ENCODE measurements at places on chromosomes 12 and 14.

DNA sequence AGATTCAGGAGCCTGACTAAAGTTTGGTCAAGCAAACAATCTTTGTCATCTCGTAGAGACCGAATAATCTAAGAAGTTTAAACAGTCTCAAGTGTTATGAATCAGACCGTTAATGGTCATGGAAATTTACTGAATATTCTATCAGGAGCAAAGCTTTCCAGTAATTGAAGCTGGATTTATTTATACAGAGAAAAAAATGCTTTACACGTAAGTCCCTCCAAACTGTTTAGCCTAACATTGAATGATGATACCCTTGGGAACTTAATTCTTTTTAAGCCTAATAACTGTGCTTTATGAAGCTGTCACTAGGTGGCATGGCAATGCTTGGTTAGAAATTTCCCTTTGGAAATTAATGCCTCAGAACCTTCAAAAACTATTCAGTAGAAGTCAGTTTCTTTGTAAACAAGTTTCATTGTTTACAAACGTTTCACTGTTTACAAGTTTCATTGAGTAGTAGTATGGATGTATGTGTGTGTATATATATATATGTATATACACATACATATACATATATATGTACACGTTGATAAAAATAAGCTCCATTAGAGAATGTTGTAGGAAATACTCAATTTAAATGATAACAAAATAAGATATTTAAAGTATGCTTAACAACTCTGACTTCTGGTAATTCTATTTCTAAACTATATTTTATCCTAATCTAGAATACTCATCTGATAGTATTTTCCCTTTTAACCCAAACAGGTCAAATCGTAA is 32.1 kb downstream of the DEPDC4 start:
- no peak for DNase-seq

- DNase-seq, result no peak
Measured at GRCh38 chr12:101823891-101824290, 6.9 kb downstream of the GNPTAB start.

- DNase-seq, result no peak
Measured at GRCh38 chr12:41174602-41175001, 13.5 kb upstream of the PDZRN4 start.

DNA sequence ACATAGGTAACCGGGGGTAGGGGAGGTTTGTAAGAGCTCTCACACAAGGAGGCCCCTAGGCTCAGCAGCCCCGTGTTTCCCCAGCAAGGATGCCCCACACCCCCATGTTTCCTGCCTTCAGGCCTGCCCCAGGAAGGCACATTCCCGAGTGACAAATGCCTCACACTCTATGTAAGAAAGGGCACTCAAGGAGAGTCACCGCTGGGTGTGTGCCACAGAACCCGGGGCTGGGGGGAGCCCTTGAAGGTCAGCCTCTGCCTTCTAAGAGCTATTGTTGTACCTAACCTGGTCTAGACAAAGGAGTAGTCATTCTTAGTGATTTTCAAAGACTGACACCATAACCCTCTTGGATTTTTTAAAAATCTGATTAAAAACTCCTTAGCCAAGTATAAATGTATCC is 333.6 kb downstream of the DPF3 start:
- DNase-seq, result no peak

GRCh38 chr12:99284161-99284560 is 363.4 kb upstream of the GARIN6 start:
- no peak for DNase-seq

- no peak for DNase-seq
Measured at GRCh38 chr12:90832427-90832826, 122.5 kb downstream of the CCER1 start.

GRCh38 chr12:28872654-28873268 is 276.3 kb upstream of the FAR2 start:
- peak; percentile 3 for DNase-seq

DNA sequence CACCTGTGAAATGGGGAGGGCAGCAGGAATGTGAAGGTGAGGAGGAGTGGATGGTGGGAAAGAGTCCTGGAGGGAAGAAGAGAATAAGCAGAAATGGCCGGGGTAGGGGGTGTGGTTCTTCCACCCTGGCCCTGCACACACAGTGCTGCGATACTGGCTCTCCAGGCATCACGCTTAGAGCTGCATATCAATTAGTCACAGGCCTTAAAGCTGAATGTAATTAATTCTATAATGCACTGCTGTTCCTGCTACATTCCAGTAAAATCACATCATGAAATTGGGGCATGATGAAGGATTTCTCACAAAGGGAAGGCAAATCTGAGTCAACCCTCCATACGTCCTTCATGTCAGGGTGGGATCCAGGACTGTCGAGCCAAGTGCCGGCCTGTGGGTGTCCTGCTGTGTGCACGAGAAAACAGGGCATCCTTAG is 566.1 kb downstream of the BCL11B start:
- no peak for DNase-seq

DNA sequence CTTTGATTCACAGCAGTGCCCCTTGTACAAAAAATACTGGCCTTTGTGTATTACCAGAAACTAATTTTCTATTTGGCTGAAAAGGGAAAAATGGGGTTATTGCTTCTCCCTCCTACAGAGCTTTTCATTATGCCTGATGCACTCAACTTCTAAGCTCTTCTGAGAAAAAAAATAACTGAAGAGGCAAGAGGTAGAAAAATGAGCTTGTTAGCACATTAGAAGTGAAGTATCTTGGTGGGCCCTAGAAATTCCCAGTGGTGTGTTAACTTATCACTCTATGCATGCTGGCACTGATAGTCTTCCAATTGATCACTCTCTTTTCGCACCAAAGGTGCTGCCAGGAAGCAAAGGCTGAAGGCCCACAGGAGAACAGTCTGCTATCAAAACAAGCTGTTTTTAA is 17.1 kb downstream of the INSM2 start:
- DNase-seq, result no peak

GRCh38 chr14:25097120-25097519 is 47.2 kb upstream of the STXBP6 start:
- no peak for DNase-seq

- no peak for DNase-seq
Measured at GRCh38 chr14:61498303-61498702, 176.9 kb downstream of the PRKCH start.

DNA sequence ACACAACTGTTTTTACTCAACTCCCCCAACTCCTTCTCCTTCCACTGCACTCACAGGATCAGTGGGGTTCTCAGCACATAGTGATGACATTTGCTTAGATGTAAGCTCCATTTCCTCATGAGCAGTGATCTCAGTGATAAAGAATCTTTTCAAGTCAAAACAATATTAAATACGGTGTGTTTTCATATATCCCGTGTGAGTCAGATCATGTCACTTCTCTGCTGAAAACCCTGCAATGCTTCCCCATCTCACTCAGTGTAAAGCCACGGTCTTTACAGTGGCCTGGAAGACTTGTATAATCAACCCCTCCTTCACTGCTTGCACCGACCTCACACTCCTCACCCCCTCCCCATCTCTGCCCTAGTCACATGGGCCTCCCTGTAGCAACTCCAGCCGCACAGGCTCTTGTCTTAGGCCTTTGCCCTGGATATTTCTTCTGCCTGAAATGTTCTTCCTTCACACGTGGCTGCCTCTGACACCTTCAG is 149.7 kb upstream of the ARHGAP5 start:
- no peak for DNase-seq

- no peak for DNase-seq
Measured at GRCh38 chr12:49552014-49552413, 13.2 kb downstream of the KCNH3 start.

- DNase-seq, result no peak
Measured at GRCh38 chr12:31521964-31522363, 69.0 kb downstream of the DENND5B start.

- no peak for DNase-seq
Measured at GRCh38 chr12:19546027-19546426, 106.7 kb downstream of the AEBP2 start.

- no peak for DNase-seq
Measured at GRCh38 chr14:65440230-65440629, 27.7 kb downstream of the FUT8 start.

DNA sequence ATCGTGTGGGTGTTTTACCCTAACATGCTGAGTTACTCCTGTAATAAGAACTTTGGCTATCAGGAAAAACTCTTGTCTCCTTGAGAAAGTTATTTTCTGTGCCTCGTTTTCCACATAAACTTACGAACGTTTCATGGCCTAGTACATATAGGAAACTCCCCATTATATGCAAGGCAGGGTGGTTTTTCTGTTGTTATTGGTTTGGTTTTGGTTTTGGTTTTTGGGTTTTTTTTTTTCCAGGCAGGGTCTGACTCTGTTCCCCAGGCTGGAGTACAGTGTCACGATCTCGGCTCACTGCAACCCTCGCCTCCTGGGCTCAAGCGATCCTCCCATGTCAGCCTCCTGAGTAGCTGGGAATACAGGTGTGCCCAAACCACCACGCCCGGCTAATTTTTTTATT is 5.5 kb downstream of the OR6C3 start:
- no peak for DNase-seq

GRCh38 chr12:113002155-113002554 is 23.8 kb downstream of the OAS2 start:
- DNase-seq, result no peak

- DNase-seq, result no peak
Measured at GRCh38 chr12:32502693-32503502, 103.5 kb downstream of the FGD4 start.

- DNase-seq, result no peak
Measured at GRCh38 chr14:105013150-105013785, 7.6 kb downstream of the CDCA4 start.

DNA sequence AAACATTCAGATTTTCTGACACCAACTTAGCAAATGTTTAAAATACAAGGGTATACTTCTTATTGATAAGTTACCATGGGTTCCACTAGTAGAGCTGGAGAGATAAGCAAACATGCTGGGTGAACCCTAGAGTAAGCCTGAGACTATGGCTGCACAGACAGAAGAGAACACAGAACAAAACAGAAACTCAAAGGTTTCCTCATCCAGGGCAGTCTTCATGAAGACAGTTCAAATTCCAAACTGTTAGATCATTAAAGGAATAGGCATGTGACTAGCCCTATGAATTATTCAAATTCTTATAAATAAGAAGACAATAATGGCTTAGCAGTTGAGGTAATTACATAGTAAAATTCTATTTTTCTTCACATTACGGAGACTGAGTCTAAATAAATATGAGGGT is 28.1 kb downstream of the BTBD7 start:
- DNase-seq, result no peak

DNA sequence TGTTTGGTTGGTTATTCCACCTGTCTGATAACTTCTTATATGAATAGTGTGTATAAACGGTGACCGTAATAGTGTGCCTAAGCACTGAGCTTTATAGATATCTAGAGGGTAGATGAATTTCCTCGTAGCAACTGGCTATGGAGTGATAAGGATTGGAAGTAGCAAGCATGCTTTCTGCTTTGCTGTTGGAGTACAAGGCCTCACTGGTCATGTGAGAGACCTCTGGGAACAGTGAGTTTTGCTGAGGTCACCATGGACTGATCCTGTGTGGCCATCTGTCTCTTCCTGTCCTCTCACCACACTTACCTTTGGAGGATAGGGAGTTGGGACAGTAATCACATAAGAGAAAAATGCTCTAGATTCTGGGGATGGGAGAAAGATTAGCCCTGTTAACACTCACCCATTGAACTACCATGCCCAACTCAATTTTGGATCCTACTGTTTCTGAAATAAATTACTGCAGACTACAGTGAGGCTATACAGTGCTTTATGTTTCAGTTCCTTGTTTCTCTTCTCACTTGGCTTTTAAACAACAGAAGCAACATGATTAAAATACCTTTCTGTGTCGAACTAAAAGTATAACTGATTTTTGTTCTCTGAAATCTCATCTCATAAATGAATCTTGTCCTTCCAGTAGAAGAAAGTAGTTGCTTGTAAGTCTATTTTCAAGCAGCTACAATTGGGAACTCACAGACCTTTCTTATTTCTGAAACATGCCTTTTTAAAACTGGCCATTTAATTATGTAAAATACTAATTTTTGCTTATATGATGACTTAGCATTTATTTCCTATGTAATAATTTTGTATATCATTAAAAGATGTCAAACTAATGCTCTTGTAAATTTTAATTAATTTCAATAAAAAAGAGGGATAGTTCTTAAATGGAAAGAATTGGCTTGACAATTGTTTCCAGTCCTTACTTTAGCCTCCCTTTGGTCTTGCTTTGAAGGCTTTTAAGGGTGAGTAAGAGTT is 8.3 kb downstream of the TMX1 start:
- peak; percentile 7 for DNase-seq

GRCh38 chr12:87107270-87107669 is 851.1 kb upstream of the MGAT4C start:
- no peak for DNase-seq

GRCh38 chr12:62834406-62834805 is 100.5 kb downstream of the PPM1H start:
- DNase-seq, result no peak

- DNase-seq, result no peak
Measured at GRCh38 chr14:96888158-96888557, 91.0 kb downstream of the VRK1 start.

- no peak for DNase-seq
Measured at GRCh38 chr14:65906344-65906743, 493.8 kb downstream of the FUT8 start.

GRCh38 chr14:76045773-76046172 is 60.2 kb downstream of the IFT43 start:
- DNase-seq, result no peak

GRCh38 chr14:94312481-94313246 is 10.5 kb downstream of the SERPINA6 start:
- no peak for DNase-seq

DNA sequence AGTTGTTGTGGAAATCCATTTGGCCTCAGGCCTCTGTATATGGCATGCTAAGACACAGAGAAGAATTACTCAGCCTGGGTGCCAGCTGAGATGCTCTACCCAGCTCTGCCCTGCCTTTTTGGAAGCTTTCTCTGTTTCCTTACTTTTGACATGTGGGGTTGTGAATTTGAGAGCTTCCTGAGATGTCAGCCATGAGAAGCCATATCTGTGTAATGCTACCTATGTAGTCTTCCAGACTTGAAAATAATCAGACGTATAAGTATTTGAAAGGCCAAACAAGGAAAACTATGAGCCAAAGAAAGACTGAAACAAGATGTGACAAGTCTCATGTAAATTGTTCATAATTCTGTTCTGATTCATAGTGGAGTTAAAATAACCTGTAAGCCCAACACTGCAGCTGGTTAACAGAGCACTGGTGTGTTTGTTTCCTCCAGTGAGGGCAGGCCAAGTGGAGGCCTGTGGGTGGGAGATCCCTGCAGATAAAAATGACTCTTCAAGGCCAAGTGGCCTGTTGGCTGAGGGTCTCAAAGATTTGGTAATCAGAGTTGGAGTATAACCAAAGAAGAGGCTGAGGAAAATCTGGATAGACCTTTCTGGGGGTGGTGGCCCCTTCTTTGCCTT is 94.0 kb downstream of the TMX1 start:
- DNase-seq, result no peak

DNA sequence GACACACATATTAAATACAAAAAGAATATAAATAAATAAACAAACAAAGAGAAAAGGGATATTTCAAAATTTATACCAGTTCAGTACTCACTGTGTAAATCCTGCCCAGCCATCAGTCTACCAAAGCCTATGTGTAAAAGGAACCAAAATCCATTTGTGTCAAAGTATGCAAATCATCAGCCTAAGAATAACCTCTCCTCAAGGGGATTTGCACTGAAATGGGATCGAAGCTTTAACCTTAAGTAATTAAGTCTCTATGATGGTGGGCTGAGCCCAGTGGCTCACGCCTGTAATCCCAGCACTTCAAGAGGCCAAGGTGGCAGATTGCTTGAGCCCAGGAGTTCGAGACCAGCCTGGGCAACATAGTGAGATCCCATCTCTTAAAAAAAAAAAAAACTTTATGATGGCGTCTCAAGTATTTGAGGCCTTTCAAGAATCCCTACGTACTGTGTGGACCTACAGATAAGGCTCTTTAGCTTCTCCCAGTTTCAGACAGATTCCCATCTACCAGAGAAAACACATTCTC is 57.8 kb upstream of the METAP2 start:
- no peak for DNase-seq

- no peak for DNase-seq
Measured at GRCh38 chr12:124625867-124626675, 58.7 kb upstream of the NCOR2 start.

Data from GM12891 (cell line).